Activated CD4-positive, alpha-beta T cell treated with anti-CD3 and anti-CD28 coated beads for 36 hours (primary cell): ENCODE measurements at places on chromosomes 12 and 14. TPM values are rescaled to one million over a fixed set of nuclear protein-coding genes. Genes with fewer than 3 reads are reported as not detected.

STYK1 gene
- total RNA-seq: not detected

CLEC7A gene
- total RNA-seq: not detected

SOX5 gene
- 1.1 TPM for total RNA-seq

ESPL1 gene
- total RNA-seq: 66.9 TPM

GRIN2B gene
- not detected for total RNA-seq

TBX3 gene
- total RNA-seq: not detected

TAS2R8 gene
- not detected for total RNA-seq

ASCL1 gene
- not detected for total RNA-seq

BIN2 gene
- total RNA-seq: 39.9 TPM

ZC3H10 gene
- total RNA-seq: 6.4 TPM

TSPAN11 gene
- total RNA-seq: not detected

KHNYN gene
- 50.6 TPM for total RNA-seq

SIX1 gene
- total RNA-seq: not detected

KRT6C gene
- total RNA-seq: not detected

WNT1 gene
- not detected for total RNA-seq

SNRPF gene
- total RNA-seq: 61.1 TPM

CAPZA3 gene
- total RNA-seq: not detected

FOXG1 gene
- not detected for total RNA-seq

RNASE3 gene
- not detected for total RNA-seq
